ENCODE measurements at places on chromosomes 5 and 9. TPM values are rescaled to one million over a fixed set of nuclear protein-coding genes. Genes with fewer than 3 reads are reported as not detected.

MYOZ3 gene
- total RNA-seq, result not detected

ZCCHC7 gene
- total RNA-seq, result 29.1 TPM

ANXA2R gene
- 53.1 TPM for total RNA-seq

UBE2QL1 gene
- not detected for total RNA-seq

ABLIM3 gene
- total RNA-seq, result not detected

DMRT2 gene
- not detected for total RNA-seq

SLC34A1 gene
- not detected for total RNA-seq

TIMD4 gene
- 2.6 TPM for total RNA-seq

CDH12 gene
- not detected for total RNA-seq

PCDHB5 gene
- total RNA-seq, result 0.30 TPM

ARID3C gene
- total RNA-seq, result 0.38 TPM

RNF14 gene
- 16.4 TPM for total RNA-seq

MARCOL gene
- total RNA-seq, result not detected

GRXCR2 gene
- total RNA-seq, result not detected

ZDHHC21 gene
- 4.9 TPM for total RNA-seq

RNF183 gene
- 0.73 TPM for total RNA-seq

Data from T-cell (primary cell).